ENCODE measurements at places on chromosomes 1 and 21.
A peak's percentile ranks its signal among the peaks of the same experiment; 100 is the strongest.

DNA sequence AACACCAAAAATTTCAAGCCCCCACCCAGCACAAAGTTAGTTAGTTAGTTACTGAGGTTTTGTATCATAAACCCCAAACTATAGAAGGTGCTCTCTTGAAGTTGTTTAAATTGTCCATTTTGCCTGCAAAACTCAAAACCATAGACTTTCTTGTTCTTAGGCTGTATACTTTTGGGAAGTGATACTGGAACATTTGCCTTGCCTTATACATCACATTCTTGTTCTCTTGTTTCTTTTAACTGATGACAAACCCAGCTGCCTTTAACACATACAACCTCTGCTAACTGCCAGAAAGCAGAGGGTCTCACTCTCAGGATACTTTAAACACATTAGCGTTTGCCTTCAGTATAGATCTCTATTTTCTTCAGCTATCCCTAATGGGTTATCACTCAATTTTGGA lies 570.5 kb downstream of the MRPL39 start:
- no peaks in the 10 kb centered on the region for H3K4me1 ChIP-seq
- no peaks in the 10 kb centered on the region for H3K27me3 ChIP-seq
- DNase-seq = no peak
- no peak overlapping the region for H3K4me3 ChIP-seq

DNA sequence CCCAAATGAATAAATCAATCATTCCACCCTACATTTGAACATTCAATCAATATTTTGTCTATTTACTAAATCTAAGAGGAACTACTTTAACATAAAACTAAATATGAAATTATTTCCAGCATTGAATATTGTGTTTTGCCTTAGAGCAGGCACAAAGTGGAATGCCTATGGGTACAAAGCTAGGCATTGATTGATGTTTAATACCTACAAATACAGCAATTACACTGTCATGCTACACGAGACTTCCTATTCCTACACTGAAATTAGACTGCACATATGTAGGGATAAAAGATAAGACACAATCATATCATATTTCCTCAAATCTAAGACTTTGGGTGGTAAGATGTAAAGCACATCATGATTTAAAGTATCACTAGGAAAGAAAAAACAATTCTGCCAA lies 12.9 kb upstream of the ERG start:
- DNase-seq = no peak
- H3K36me3 ChIP-seq = no peaks in the 10 kb centered on the region
- peaks cover 23% of the 10 kb centered on the region for H3K4me1 ChIP-seq
- no peak overlapping the region for H3K4me3 ChIP-seq
- H3K27me3 ChIP-seq = peaks cover 5% of the 10 kb centered on the region

DNA sequence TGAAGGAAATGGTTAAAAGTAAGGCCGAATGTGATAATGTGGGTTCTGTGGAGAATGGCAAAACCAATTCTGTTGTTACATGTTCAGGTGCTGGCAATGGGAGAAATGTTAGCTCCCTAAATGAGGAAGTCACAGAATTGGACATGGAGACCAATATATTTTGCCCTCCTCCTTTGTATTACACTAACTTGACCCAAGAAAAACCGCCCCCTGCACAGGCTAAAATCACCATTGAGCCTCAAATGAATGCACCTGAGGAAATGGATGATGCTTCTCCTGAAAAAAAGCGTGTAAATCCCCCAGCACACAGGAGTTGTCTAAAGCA lies 932 bp downstream of the MAP10 start:
- peak overlapping the region; percentile 83 for H3K4me3 ChIP-seq
- H3K27ac ChIP-seq = no peak overlapping the region
- no peaks in the 10 kb centered on the region for H3K27me3 ChIP-seq
- H3K36me3 ChIP-seq = peaks cover 5% of the 10 kb centered on the region
- DNase-seq = no peak

GRCh38 chr1:147722124-147722523 lies 38.3 kb downstream of the GJA5 start:
- H3K27me3 ChIP-seq = peaks cover 25% of the 10 kb centered on the region
- no peak for DNase-seq
- no peak overlapping the region for H3K27ac ChIP-seq

DNA sequence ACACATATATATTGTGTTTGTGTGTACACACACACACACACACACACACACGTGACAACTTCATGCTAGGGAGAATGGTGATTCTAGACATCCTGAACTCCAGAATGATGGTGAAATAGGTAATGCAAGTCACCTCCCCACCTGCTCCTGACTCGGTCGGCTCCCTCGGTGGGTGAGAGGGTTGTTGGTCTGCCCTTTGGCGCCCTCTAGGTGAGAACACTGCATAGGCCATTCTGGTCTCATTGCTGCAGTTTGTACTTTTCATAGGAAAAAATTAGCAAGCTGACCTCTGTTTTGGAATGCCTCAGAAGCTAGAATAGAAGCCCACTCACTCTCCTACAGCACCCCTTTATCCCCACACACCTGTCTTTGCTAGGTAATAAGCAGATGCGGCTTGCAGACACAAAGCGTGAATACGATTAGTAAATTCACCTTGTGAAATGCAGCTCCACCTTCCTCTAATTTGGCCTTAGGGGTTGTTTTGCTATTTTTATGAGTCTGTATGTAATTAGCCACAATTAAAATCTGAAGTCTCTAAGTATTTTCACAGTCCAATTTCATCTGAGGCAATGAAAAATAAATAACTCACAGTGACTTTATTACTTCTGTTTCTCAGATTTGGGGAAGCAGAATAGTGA lies 130.0 kb upstream of the KCNJ15 start:
- DNase-seq = peak; percentile 75
- peaks cover 23% of the 10 kb centered on the region for H3K27me3 ChIP-seq
- no peak overlapping the region for H3K27ac ChIP-seq
- no peaks in the 10 kb centered on the region for H3K4me1 ChIP-seq
- H3K36me3 ChIP-seq = no peaks in the 10 kb centered on the region
- H3K4me3 ChIP-seq = no peak overlapping the region

DNA sequence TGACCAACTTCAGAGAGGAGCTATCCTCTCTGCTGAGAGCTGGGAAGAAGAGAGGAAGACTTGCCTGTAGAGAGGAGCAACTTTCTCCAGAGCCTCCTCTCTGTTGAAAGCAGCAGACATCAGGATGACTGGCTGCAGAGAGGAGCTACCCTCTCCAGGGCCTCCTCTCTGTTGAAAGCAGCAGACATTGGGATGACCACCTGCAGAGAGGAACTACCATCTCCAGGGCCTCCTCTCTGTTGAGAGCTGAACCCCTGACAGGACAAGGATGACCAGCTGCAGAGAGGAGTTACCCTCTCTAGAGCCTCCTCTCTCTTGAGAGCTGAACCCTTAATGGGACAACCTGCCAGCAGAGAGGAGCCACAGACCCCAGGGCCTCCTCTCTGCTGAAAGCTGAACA lies 83.0 kb upstream of the GJB5 start:
- H3K4me1 ChIP-seq = no peaks in the 10 kb centered on the region
- H3K27ac ChIP-seq = no peak overlapping the region
- DNase-seq = no peak
- H3K27me3 ChIP-seq = peaks cover 28% of the 10 kb centered on the region
- H3K4me3 ChIP-seq = no peak overlapping the region
